ENCODE measurements at places on chromosomes 7 and 10.

DNA sequence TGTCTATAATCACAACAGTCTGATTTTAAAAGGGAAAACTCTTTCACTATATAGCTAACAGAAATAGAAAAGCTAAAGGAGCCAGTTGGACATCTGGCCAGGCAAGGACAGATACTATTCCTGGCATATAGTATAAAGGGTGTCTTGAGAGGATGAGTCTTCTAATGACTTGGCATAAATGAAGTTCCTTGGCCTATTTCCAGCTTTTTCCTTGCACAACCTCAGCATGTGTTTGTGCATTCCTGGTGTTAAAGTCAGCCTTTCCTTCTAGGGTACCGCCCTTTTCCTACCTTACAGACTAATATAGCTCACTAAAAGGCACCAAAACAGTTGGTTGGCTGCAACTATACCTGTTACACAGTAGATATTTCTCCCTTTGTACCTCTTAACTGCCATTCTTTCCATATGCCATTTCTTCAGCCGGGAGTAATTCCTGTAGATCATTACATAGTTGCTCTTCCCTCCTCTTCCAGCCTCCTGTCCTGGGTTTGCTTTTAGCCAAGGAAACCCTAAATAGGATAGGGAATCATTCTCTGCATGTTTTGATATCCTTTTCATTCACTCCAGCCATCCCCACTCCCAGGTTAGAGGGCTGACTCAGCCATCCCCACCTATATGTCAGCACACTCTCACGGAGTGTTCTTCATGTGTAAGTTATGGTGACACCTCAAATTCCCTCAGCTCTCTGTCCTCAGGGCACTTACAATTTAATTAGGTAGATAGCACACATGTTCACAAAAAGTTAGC, 102.1 kb upstream of the MDFIC start:
- DNase-seq: peak; percentile 94

- DNase-seq: no peak
These were observed 14.6 kb downstream of the DRGX start for GRCh38 chr10:49381111-49381900.

DNA sequence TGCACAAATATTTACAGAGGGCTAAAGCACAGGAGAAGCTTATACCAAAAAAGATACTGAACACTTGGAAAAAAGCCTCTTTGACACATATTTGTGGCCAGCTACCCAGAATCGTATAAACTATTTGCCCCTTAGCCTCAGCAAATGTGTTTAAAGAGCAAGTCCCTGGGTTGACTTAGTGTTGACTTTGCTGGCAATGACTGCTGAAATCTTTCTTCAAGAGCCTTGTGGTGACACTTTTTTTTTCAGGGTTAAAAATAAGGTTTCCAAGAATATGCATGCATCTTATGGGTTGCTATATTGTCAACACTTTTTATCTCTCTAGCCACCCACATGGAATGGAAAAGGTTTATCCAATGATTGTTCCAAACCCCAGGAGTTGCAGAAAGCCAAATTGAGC, 14.9 kb upstream of the PLEKHS1 start:
- no peak for DNase-seq

DNA sequence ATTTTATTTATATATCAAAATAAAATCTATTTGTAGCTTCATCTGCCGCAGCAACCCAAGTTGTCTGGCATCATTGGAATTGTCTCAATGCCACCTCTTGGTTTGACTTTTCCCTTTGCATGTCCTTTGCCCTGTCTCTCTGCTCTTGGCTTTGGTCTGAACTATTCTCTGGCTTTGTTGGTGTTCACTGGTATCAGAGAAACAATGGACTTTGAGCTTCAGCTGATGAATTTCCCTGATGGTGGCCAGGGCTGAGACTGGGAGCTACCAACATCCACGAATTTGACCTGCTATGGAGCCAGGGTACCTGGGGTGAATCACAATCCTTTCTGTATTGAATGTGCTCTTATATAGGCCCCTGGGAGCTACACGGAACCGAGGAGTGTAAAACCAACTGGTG, 311.7 kb upstream of the KIAA1217 start:
- no peak for DNase-seq

- no peak for DNase-seq
These were observed 12.8 kb downstream of the CRYGN start for GRCh38 chr7:151426904-151427704.

DNA sequence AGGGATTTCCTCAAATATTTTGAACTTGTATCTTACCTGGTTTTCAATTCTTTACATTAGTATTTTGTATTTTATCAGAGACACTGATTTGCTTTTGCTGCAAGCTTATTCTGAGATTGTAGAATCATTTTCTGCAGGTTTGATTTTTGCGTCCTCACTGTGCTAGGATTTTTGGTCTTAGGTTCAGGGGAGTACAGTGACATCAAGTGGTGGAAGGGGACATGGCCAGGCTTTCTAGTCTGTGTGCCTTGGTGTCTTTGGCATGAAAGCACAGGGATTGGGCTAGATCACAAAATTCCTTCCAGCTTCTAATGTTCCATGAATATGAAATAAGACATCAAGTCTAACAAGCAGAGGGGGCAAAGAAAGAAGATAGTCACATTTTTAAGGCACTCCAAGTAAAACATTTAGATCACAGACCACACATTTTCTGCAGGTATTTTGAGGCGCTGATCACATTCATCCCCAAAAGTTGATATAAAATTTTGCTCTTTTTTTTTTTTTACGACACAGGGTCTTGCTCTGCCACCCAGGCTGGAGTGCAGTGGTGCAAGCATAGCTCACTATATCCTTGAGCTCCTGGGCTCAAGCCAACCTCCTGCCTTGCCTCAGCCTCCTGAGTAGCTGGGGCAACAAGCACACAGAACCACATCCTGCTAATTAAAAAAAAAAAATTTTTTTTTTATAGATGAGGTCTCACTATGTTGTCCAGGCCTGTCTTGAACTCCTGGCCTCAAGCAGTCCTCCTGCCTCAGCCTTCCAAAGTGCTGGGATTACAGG, 124.4 kb downstream of the PON1 start:
- peak; percentile 28 for DNase-seq

DNA sequence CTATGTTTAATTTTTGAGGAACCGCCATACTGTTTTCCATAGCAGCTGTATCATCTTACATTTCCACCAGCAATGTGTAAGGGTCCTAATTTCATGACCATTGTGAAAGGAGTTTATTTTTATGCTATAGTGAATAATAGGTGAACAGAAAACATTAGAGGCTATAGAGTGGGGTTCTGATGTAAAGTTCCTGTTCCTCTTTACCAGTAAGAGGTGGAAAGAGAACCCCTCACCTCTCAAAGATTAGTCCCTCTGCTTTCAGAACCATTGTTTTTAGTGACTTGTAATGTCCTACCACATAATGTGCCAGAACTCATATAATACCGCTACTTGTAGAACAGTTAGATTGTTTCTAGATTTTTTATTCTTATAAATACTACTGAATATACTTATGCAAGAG, 34.2 kb downstream of the SUFU start:
- DNase-seq: no peak

- no peak for DNase-seq
These were observed 591.5 kb upstream of the ANKRD30A start for GRCh38 chr10:36533861-36534260.

GRCh38 chr7:15209429-15209828, 306.9 kb upstream of the DGKB start:
- no peak for DNase-seq

Measured in NCI-H446 treated with DMSO at 0.1 percent for 48 hours (cell line).